Daoy (cell line): ENCODE measurements at places on chromosomes 6 and 20.

- DNase-seq = peak; percentile 93
These were observed 107.1 kb downstream of the COL12A1 start for GRCh38 chr6:75098709-75099108.

- no peak for DNase-seq
These were observed 50.8 kb downstream of the GMDS start for GRCh38 chr6:2194643-2195042.

DNA sequence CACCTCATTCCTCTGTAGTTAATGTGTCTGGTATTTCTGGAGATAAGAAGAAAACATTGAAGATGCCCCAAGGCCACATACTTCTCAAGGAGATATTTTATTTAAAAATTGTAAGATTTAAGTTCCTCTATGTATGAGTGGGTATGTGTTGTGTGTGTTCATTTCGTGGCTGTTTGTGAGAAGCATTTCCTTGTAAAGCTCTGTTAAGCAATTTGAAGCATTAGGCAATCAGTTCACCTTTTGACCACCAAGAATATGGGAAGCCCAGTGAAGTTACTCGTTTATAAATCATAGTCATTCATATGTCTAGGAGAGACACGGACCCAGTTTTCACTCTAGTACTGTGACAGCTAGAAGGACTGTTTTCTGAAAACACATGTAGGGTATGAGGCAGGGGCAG lies 717.6 kb upstream of the MAP3K7 start:
- no peak for DNase-seq

DNA sequence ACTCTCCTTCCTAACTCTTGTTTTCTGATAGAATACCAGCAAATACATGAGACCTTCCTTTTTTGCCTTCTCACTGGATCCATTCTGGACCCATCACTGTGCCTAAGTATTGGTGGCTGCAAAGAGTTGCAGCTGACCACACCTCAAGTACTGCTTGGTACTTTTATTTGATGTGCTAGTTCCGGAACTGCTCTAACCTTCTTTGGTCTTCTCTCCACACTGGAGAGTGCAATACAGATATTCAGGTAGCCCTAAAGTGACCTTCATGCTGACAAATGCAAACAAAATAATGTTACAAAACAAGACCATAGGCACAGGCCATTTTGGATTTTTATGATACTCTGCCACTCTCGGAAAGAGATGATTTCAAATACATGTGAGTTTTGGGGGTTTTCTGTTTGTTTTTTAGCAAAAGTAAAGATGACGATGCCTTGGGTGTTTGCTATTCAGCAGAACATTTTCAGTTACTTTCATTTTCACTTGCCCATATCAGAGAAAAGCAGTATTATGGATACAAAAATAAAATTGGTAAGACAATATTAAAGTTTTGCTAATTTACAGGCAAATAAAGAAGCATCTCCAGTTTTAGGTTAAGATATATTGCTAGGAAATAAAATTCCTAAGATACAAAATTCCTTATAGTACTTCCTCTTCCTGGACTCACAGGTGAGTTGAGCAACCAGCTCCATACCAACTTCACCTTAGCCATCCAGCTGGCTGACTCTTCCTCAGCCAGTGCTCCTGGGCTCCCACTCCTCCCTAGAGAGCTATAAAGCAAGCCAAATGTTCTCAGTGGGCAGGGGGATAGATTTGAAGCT lies 42.0 kb downstream of the PTPRK start:
- no peak for DNase-seq

- DNase-seq = no peak
These were observed 1.7 kb downstream of the ASIP start for GRCh38 chr20:34242879-34243278.

- DNase-seq = no peak
These were observed 48.7 kb upstream of the DACT2 start for GRCh38 chr6:168368066-168368820.

DNA sequence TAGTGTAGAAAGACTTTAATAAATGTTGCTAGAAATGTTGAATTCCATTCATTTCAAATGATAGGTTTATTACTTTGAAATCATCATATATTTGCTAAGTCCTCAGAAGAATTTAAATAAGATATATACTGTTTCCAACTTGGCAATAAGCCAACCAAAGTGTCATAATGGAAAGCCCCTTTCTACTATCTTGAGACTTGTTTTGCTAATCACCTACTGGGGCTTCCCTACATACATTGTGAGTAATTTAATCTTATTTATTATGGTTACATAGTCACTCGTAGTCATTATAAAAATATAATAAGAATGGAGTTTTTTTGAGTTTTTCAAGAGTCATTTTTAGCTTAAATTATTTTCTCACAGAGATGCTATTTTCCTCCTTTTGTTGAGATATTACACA lies 20.7 kb downstream of the COL19A1 start:
- peak; percentile 41 for DNase-seq

- no peak for DNase-seq
These were observed 74.5 kb downstream of the PSMG4 start for GRCh38 chr6:3333263-3333662.

GRCh38 chr20:31930779-31931178 lies 21.1 kb downstream of the PDRG1 start:
- no peak for DNase-seq

DNA sequence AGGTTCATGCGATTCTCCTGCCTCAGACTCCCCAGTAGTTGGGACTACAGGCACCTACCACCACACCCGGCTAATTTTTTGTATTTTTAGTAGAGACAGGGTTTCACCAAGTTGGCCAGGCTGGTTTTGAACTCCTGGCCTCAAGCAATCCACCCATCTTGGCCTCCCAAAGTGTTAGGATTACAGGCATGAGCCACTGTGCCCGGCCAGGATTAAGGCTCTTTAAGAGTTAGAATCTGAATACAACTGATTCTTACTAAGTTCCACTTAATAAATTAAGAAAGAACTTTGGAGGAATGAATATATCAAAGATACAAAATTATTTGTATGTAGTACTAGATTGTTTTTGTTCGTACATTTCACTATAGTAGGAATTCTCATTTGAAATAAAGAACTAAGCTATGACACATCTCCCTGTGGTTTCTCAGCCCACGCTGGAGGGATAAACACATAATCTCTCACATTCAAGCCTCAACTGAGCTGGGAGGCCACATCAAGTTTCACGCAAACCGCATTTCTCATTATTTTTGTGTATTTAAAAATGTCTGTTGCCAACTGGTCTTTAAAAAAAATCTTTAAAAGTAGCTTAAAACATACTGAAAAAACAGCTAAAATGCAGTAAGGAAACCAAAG lies 34.2 kb downstream of the DTNBP1 start:
- DNase-seq = peak; percentile 80

GRCh38 chr6:14107000-14107399 lies 10.6 kb upstream of the CD83 start:
- no peak for DNase-seq

- DNase-seq = no peak
These were observed 388.4 kb upstream of the GJE1 start for GRCh38 chr6:141744194-141744925.

DNA sequence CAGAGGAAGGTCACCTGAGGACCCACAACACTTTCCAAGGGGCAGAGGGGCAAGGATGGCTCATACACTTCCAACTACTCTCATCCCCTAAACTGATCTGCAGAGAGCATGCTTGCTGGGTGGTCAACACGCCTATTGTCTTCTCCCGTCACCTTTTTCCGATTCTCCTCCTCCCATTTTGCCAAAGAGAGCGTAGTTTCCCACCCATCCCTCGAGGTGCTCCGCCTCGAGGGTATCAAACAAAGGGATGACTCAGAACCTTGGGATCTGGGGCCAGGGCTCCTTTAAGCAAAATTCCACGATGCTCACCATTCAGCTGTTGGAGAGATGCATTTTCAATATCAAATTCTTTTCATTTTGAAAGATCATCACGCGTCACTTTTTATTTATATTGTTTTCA lies 507.5 kb upstream of the SULF2 start:
- no peak for DNase-seq

- peak; percentile 23 for DNase-seq
These were observed 1.3 kb upstream of the CTCFL start for GRCh38 chr20:57526087-57526884.

- no peak for DNase-seq
These were observed 19.0 kb downstream of the HIVEP1 start for GRCh38 chr6:12030993-12031550.

GRCh38 chr20:47713878-47714450 lies 71.3 kb downstream of the SULF2 start:
- peak; percentile 30 for DNase-seq
